GM19239 (cell line): ENCODE measurements at places on chromosomes 6 and 20.

- DNase-seq, result no peak
Measured at GRCh38 chr6:157921685-157922367, 59.8 kb upstream of the SYNJ2 start.

DNA sequence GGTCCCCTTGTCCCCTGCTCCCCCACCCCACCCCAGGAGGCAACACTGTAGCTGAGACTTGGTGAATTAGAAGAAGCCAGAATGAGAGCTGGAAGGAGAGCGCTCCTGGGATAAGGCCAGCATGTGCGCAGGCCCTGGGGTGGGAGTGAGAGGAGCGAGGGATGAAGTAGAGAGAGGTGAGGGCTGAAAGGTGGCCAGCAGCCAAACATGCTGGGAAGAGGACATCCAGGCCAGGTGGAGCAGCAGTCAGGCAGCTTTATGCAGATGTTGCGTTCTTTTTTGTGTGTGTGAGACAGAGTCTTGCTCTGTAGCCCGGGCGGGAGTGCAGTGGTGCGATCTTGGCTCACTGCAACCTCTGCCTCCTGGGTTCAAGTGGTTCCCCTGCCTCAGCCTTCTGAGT, 2.2 kb upstream of the BPIFB1 start:
- DNase-seq, result no peak

GRCh38 chr6:36200998-36201596, 4.6 kb downstream of the BRPF3 start:
- DNase-seq, result no peak

GRCh38 chr20:8095648-8096572, 36.2 kb upstream of the PLCB1 start:
- DNase-seq, result no peak

DNA sequence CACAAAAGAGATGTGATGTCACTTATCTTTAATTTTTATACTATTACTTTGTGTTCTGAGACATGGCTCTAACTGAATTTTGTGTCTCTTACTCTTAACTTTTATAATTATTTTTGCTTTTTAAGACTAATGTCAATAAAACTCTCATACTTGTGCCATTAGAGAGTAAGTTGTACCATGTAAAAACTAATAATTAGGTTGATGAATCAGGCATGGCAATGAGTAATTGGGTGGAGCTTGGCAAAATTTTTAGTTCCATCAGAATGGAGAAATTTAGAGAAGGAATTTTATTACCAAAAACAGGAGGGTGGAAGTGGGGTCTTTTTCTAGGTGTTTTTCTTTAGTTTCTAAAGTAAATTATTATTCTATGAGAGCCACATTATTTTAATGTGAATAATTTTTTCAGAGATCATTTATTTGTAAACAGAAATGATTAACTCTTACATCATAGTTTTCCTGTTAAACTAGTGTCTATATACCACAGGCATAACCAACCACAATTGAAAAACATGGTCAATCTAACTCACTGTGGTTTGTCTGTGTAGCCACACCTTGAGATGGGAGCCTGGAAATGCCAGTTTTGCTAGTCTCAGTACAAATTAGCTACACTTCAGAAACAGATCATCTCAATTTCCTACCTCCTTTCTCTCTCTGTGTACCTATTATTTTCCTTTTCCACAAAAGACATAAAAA, 51.8 kb downstream of the ELOVL4 start:
- no peak for DNase-seq

DNA sequence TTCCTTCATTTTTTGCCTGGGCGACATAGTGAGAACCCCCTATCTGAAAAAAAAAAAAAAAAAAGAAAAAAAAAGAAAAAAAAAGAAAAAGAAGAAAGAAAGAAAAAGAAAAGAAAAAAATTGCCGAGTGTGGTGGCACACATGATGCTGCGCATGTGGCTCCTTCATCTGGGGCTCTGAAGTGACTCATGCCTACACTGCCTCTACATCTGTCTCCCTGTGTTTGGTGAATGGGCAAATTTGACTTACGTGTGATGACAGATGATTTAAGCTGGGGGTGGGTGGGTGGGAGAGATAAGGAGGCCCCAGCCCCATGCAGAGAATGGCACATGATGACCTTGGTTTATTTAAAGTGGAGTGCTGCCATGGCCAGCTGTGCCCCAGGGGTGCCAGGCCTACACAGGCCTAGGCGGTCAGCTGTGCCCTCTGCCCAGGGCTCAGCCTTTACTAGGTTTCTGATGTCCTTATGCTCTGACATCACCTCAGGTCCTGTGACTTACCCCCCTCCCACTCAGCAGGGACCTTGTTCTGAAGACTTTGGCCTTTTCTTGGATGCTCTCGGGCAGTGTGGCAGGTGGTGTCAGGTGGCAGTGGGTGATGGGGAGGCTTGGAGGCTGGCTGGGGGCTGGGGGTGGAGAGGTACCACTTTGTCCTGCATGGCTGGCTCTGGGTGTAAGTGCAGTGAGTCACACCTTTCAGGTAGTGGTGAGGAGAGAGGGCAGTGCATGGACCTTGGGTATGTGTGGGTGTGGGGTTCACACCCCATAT, 41.1 kb downstream of the VEGFA start:
- DNase-seq, result no peak

- DNase-seq, result peak; percentile 22
Measured at GRCh38 chr20:23889775-23890187, 10.2 kb upstream of the CST5 start.

- DNase-seq, result no peak
Measured at GRCh38 chr20:24066076-24066700, 77.6 kb upstream of the GGTLC1 start.

DNA sequence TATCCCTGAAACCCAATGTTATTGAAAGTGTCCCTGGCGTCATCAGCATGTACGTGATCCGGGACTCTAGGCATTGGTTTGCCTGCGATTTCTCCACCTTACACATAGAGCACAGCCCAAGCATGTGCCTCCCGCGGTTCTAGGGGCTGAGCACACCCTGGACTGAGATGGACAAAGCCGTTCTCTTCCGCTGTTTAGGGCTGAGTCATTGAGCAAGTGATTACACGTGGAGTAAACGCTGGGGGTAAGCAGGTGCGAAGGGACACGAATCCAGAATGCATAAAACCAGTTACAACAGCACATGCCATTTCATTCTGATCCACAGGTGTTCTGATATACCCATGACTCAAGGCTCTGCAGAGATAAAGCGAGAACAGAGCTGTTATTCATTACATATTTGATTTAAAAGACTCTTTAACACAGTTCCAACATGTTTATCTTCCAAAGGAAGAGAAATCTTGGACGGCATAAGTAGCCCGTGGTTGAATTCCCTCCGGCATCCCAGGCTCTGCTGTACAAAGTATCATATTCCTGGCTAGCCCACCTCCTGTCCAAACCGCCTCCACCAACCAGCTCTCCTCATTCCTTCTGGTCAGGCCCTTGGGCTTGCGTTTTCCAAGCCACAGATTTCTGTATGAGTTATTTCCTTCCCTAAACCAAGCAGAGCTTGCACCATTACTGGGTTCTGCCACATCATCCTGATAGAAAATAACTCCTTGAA, 36.1 kb upstream of the THBS2 start:
- DNase-seq, result no peak

GRCh38 chr6:95231416-95231815, 345.9 kb upstream of the MANEA start:
- DNase-seq, result no peak

GRCh38 chr20:20461551-20461950, 93.6 kb downstream of the INSM1 start:
- no peak for DNase-seq

DNA sequence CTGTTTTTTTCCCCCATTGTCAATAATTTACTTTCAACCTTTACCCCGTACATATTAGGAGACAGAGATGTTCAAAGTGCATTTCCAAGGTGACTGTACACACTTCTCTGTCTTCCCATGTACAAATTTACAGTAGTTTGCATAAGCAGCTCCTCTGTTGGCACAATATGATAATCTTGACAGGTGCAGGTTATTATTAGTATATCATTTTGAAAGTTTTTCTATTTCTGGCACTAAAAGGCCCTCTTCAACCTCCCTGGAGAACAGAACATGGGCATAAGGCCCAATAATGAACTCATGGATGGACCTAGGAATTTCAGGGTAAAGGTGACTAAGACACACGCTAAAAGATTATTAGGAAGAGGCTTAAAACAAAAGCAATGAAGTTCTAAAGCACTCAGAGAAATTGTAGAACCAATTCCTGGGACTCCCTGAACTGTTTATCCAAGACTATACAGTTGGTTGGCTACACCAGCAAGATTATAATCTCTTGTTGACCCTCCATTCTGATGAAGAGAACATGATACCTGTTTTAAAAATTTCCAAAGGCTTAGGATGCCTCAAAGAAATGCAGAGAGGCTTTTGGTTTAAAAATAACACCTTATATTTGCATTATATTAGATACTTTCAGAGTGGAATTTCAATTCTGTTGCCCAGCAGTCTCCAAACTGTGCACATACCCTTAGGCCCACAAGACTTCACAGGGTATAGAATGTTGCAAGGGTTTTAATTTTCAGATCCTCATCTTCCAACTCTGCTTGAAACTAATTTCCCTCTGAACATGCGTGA, 1.1 kb downstream of the AIG1 start:
- DNase-seq, result no peak

DNA sequence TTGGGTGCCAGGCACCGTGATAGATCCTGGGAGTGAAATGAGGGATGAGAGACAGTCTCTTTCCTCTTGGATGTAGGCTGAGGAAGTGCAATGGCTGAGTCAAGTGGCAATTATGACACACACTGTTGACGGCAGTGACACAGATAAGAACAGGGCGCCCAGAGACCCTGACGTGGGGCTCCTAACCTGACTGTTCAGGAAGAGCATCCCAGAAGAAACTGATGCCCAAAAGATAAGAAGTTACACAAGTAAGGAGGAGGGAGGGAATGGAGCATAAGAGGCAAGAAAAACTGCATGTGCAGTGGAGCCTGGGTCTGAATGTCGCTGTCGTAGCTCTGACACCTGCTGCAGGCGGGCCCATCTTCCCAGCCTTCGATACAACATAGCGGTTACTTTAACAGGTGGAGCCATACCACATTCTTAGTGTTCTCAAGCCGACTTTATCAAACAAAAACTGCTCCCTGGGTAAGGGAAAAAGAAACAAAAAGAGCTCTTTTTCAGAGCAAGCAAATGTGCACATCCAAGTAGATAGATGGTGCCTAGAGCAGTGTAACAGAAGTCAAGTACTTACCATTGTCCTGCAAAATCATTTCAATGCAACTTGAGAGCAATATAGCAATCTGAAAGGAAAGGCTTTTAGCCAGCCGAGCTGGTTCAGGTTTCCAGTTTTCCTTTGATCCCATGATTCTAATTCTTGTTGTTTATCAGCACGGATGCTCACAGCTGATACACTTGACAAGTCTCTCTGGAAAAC, 463.9 kb upstream of the JARID2 start:
- DNase-seq, result no peak

DNA sequence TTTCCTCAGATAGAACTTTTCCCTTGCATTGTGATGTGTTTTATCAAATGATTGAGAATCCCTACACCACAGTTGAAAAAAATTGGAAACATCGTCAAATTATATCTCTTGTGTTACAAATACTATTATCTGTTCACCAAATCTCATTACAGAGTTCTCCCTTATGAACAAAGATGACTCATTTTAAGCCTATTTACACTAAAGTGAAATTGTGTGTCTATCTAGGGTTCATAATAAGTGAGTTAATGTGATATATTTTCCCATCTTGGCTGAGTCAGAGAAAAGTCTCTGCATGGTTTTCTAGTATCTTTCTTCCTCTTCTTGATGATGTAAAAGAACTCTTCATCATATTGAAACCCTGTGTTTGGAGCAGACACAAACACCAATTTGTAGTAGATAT, 1263.3 kb upstream of the EYS start:
- DNase-seq, result no peak

GRCh38 chr20:2564406-2564805, 28.0 kb downstream of the TMC2 start:
- no peak for DNase-seq

- DNase-seq, result no peak
Measured at GRCh38 chr6:50714487-50715379, 1.4 kb downstream of the TFAP2D start.

- peak; percentile 40 for DNase-seq
Measured at GRCh38 chr20:49846206-49846807, 33.7 kb downstream of the SLC9A8 start.

GRCh38 chr6:92810913-92811312, 608.4 kb downstream of the EPHA7 start:
- DNase-seq, result peak; percentile 4

GRCh38 chr6:167094820-167095637, 27.9 kb upstream of the CCR6 start:
- peak; percentile 52 for DNase-seq

DNA sequence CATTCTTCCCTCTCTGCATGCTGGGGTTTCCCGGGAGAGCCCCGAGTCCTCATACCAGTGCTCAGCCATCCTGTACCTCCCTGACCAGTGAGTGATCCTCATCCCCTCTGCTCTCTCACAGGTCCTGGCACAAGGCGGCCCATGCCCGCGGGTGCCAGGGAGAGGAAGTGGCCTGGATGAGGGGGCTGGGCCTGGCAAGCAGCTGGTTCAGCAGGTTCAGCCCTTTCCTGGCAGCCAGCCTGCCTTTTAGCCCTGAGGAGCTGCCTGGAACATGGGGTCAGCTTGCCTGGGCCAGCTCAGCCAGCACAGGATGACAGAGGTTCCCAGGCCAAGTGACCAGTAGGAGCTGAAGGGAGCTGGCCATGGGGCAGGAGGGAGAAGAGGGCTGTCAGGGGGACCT, 10.9 kb downstream of the MOCS1 start:
- no peak for DNase-seq
